ENCODE measurements at places on chromosomes 13 and 19. TPM values are rescaled to one million over a fixed set of nuclear protein-coding genes. Genes with fewer than 3 reads are reported as not detected.

GRCh38 chr13:37118016-37118415 lies 12.6 kb upstream of the CSNK1A1L start:
- H3K4me1 ChIP-seq, result no peaks in the 10 kb centered on the region
- no peak for DNase-seq
- H3K27ac ChIP-seq, result no peak overlapping the region
- no peaks in the 10 kb centered on the region for H3K27me3 ChIP-seq

GRCh38 chr19:34493038-34493648 lies 11.6 kb downstream of the WTIP start:
- H3K4me1 ChIP-seq, result no peaks in the 10 kb centered on the region
- H3K36me3 ChIP-seq, result peaks cover 7% of the 10 kb centered on the region
- H3K27me3 ChIP-seq, result no peaks in the 10 kb centered on the region
- no peak for DNase-seq

DNA sequence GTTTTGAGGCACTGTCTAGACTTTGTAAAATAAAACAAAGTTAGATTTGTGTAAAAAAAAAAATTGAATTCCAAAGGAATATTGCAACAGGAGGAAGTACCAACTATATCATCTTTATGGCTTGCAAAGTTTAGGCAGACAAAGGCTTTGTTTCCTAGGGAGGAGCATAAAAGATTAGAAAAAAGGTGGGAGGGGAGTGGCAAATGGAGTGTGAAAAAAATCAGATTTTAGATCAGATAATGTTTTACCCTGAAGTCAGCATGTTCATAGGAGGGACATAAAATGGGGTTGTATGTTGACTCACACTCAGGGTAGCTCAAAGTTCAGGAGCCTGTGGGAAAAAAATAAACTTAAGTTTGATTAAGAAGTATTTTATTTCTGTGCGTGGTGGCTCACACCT lies 3.7 kb downstream of the ZNF85 start:
- H3K27me3 ChIP-seq, result no peaks in the 10 kb centered on the region
- H3K27ac ChIP-seq, result no peak overlapping the region
- no peaks in the 10 kb centered on the region for H3K4me1 ChIP-seq
- DNase-seq, result no peak
- H3K4me3 ChIP-seq, result no peak overlapping the region

DNA sequence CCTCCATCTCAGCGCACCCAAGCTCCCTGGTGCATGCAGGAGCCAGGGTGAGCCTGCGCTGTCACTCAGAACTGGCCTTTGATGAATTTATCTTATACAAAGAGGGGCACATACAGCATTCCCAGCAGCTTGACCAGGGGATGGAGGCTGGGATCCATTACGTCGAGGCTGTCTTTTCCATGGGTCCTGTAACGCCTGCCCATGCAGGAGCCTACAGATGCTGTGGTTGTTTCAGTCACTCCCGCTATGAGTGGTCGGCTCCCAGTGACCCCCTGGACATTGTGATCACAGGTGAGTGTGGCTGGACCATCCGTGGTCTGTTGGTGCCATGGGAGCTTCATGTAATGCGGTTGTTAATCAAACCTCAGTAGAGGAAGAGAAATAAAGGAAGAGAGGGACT lies 33.0 kb downstream of the LAIR2 start:
- no peak overlapping the region for H3K4me3 ChIP-seq
- peaks cover 65% of the 10 kb centered on the region for H3K27me3 ChIP-seq
- H3K4me1 ChIP-seq, result no peaks in the 10 kb centered on the region
- H3K27ac ChIP-seq, result no peak overlapping the region
- DNase-seq, result no peak

GRCh38 chr19:43802216-43802951 lies at the start of gene LYPD5:
LYPD5 (minus strand) TSS chr19:43802447; CDS start chr19:43802380, 67 bp downstream.
- DNase-seq, result no peak
- no peaks in the 10 kb centered on the region for H3K27me3 ChIP-seq
- H3K4me1 ChIP-seq, result no peaks in the 10 kb centered on the region
- no peak within 1 kb of the TSS for H3K4me3 ChIP-seq

GRCh38 chr19:991174-991931 lies 7.2 kb downstream of the WDR18 start:
- H3K4me1 ChIP-seq, result peaks cover 9% of the 10 kb centered on the region
- peaks cover 32% of the 10 kb centered on the region for H3K36me3 ChIP-seq
- no peak for DNase-seq

GRCh38 chr19:5108866-5109265 lies 140.0 kb downstream of the KDM4B start:
- H3K4me3 ChIP-seq, result no peak overlapping the region
- no peak for DNase-seq
- peaks cover 64% of the 10 kb centered on the region for H3K4me1 ChIP-seq
- H3K27ac ChIP-seq, result no peak overlapping the region
- H3K27me3 ChIP-seq, result no peaks in the 10 kb centered on the region
- H3K36me3 ChIP-seq, result no peaks in the 10 kb centered on the region

- DNase-seq, result peak; percentile 7
- no peaks in the 10 kb centered on the region for H3K4me1 ChIP-seq
- H3K36me3 ChIP-seq, result no peaks in the 10 kb centered on the region
- no peaks in the 10 kb centered on the region for H3K27me3 ChIP-seq
- no peak overlapping the region for H3K27ac ChIP-seq
Observed at GRCh38 chr13:23175920-23176319, 4.9 kb upstream of the SGCG start.

DNA sequence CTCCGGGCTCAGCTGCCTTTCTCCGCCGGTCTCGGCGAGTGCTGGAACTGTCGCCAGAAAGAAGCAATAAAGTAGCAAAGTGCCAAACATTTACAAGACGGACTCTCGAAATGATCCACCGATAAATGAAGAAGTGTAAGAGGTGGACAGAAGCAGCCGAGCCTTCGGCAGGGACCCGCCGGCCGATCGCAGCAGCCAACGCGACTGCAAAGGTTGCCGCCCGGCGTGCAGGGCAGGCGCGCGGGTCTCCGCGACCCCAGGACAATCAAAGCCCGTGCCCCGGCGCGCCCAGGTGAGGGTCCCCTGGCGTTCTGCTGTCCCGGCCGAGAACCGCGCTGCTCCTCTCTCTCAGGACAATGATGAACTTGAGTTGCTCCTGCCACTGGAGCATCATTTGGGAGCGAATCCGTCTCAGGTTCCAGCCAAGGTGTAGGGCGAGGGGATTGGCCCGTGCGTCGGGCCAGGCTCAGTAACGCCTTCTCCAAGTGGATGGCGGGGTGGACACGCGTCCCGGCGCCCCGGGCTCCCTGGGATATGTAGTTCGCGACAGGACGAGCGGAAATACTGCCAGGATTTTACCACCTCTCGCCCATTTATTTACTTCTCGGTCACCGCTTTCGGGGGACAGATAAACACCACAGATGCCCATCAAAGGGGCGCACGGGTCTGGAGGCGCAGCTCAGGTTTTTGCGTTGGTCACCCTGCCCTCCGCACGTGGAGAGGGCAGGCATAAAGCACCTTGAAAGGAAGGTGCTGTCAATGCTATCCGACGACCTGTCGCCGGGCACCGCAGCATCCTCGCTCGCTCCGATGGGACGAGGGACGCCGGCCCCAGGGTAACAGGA lies at the start of the genes BIVM and POGLUT2:
TSS of gene BIVM (plus strand) at position 539 of the 845 bp plus-strand sequence. CDS start 8,149 bp downstream, outside the sequence.
TSS of gene POGLUT2 (minus strand) at position 396 of the 845 bp plus-strand sequence. CDS start at position 90, 306 bp downstream.
- peak within 1 kb of the TSS; percentile 84 for H3K27ac ChIP-seq
- H3K36me3 ChIP-seq, result no peaks in the 10 kb centered on the region
- peaks cover 16% of the 10 kb centered on the region for H3K4me1 ChIP-seq
- DNase-seq, result peak; percentile 97
- H3K27me3 ChIP-seq, result no peaks in the 10 kb centered on the region

DNA sequence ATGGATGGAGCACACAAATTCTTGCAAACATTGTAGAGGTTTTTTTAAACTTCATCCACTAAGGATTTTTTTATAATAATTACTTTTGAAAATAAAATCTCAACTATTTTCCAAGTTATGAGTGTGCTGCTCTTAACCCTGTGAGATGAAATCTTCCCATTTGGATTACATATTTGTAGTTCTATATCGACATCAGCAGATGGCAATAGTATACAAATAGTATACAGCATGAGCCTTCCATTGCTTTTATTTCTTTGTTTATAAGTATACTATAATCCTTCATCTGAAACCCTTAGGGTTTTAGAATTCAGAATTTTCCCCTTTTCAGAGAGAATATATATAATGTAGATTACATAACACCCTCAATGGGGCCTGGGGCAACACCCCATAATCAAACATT lies 70.5 kb downstream of the GJA3 start:
- peak; percentile 9 for DNase-seq
- peaks cover 10% of the 10 kb centered on the region for H3K36me3 ChIP-seq
- H3K4me3 ChIP-seq, result no peak overlapping the region

DNA sequence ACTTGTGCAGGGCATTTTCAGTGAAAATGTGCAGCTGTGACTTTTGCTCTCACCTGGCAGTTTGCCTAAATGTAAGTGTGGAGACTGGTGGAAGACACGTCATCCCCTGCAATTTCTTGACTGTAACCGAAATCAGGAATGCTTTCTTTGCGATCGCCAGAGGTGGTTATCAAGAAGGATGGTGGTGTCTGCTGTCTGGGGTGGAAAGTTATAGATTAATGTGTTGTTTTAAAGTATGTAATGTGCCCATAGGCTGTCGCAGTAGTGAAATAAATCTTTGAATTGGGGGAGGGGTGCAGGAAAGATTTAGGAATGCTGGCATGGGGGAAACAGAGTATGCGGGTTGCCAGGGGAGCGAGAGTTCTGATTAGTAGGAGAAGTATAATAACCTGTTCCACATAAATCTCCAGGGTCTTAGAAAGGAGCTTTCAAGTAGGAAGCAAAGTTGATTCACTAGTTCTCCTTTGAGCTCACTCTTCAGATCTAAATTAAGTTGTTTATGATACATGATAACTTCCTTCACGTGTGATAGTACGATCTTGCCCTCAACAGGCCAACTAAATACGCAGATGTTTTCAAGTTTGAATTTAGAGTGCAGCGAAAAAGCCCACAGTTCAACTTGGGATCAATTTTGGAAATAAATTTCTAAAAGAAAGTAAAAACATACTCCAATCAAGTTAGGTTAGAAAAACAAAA lies 1520.0 kb upstream of the SLC10A2 start:
- no peaks in the 10 kb centered on the region for H3K27me3 ChIP-seq
- no peak overlapping the region for H3K4me3 ChIP-seq
- H3K4me1 ChIP-seq, result no peaks in the 10 kb centered on the region
- no peak for DNase-seq
- H3K36me3 ChIP-seq, result no peaks in the 10 kb centered on the region
- H3K27ac ChIP-seq, result no peak overlapping the region

DNA sequence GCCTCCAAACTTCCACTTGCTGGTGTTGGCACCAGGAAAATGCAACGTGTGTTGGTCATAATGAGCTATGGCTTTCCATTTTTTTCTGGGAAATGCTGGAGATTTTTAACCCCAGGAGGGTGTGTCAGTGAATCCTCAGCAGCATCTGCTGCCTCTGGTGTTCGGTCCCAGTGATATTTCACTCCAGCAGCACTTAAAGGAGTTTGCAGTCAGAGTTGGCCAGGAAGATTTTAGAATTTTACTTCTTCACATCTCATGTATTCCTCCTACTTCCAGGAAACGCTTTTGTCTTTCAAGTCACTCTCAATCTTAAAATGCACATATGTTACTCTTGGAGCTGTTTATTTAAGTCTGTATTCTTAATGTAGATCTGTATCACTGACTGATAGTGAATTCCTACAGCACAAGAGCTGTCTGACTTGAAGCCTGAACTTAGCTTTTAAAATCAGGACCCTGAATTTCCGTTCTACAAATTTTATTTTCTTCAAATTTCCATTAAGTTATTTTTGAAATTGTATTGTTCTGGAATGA lies 903.4 kb upstream of the SLC10A2 start:
- no peak for DNase-seq
- no peak overlapping the region for H3K27ac ChIP-seq
- peaks cover 15% of the 10 kb centered on the region for H3K27me3 ChIP-seq

- H3K36me3 ChIP-seq, result no peaks in the 10 kb centered on the region
- H3K27ac ChIP-seq, result no peak overlapping the region
- no peak overlapping the region for H3K4me3 ChIP-seq
Observed at GRCh38 chr13:102373221-102373620, 28.6 kb downstream of the FGF14 start.

- H3K27ac ChIP-seq, result peak within 1 kb of the TSS; percentile 73
- H3K4me1 ChIP-seq, result no peaks in the 10 kb centered on the region
- H3K4me3 ChIP-seq, result peak within 1 kb of the TSS; percentile 94
Observed at GRCh38 chr19:56567274-56568120, at the start of gene ZNF470. ZNF470 (plus strand) TSS chr19:56567468; CDS start chr19:56570312, 2,844 bp downstream.

The SYDE1 gene
- 32.3 TPM for total RNA-seq

The ELSPBP1 gene
- 0.47 TPM for total RNA-seq

The NLRP12 gene
- total RNA-seq, result not detected
